Activated T-cell treated with anti-CD3 and anti-CD28 coated beads, Interleukin-2, amount 50 U/mL, for 4 hours (primary cell): ENCODE measurements at places on chromosomes 6 and 20. TPM values are rescaled to one million over a fixed set of nuclear protein-coding genes. Genes with fewer than 3 reads are reported as not detected.

DNA sequence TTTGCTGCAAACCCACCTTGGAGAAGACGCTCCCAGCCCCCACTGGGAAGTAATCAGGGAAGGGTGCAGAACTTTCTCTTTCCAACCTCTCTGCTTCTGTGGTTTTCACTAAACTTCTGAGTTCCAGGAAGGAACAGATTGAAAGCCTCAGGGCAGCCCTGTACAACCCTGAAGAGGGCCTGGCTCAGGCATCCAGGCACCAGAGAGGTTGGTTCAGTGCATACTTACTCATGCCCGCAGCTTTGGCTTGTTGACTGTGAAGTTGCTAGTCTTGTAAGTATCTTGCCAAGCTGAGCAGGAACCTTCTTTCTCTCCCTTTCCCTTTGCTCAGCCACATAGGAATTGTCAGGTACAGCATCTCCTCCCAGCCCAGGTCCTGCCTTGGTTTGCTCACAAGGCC is 272.2 kb upstream of the FOXQ1 start:
- DNase-seq, result no peak

ADGRF4 gene
- not detected for total RNA-seq

GRCh38 chr20:49043000-49043399 is 3.1 kb upstream of the CSE1L start:
- DNase-seq, result no peak

DNA sequence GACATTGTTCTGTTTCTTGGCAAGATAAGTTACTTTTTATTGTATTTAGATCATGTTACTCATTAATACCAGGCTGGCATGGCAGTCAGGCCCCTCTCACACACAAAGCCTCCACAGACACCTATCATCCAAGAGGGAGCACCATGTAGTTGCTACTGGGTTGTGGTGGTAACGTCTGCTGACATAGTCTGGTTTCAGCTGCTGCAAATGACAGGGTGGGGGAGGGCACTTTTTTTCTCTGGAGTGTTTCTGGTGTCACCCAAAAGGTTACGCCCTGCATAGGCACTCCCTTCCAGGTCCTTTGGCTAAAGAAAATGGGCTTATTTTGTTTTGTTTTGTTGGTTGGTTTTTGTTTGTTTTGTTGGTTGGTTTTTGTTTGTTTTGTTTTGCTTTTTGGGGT is 236.4 kb upstream of the RIMS1 start:
- DNase-seq, result no peak

COQ3 gene
- 18.3 TPM for total RNA-seq

DNA sequence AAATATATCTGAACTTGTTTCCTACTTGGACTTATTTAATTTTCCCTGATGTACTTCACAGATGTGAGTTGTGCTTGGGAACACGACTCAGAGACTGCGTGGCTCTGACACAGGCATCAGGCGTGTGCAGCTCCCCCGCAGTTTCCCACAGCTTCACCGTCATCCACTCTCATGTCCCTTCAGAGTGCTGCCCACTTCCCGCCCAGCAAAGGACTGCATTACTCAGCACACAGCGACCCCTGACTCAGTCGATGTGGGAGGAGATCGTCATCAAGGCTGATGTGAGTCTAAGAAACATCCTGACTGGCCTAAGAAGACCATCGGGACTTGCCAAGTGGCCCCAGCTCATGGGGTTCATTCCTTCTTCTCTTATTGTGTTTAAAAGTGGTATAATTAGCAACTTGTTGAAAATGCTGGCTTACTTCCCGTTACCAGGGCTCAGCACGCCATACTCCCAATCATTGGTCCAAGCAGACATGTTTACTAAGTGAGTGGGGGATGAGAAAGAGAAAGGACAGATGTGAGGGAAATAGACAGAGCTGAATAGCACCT is 539.4 kb upstream of the JARID2 start:
- DNase-seq, result peak; percentile 60

C4B gene
- total RNA-seq, result 5.2 TPM

DNA sequence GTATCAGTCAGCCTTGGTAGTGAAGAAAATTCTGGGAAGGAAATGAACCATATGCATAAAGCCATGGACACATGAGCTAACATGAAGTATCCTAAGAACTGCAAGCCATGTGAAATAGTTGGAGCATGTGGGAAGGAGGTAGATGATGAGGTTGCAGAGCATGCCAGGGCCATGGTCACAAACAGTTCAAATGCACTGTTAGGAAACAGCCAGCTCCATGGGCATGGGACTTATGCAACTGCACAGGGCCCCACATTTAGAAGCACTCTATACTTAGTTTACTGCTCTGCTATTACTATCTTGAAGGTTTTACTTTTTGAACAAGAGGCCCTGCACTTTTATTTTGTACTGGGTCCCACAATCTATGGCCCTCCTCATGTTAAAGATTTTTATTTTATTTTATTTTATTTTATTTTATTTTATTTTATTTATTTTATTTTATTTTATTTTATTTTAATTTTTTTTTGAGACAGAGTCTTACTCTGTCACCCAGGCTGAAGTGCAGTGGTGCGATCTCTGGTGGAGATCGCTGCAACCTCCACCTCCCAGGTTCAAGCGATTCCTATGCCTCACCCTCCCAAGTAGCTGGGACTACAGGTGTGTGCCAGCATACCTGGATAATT is 169.1 kb downstream of the IBTK start:
- DNase-seq, result no peak

GRCh38 chr6:17442196-17442595 is 48.8 kb downstream of the CAP2 start:
- DNase-seq, result no peak

- DNase-seq, result no peak
Observed at GRCh38 chr6:170084166-170084730, 206.6 kb downstream of the DLL1 start.

DNA sequence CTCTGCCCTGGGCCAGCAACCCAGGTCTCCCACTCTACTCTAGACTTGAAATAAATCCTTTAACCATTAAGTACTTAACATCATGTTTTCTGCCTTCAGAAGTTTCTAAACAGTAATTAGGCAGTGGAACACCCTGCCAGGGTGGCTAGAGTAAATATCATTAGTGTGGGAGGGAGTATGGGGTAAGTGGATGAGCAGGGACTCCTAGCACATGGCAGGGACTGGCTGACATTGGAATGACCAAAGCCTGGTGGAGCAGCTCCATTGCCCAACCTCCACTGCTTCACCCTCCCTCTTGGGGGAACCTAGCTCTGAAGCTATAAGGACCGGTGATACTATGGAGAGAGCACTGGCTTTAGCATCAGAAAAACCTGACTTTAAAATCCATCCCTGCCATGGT is 167.1 kb downstream of the MAFB start:
- DNase-seq, result no peak

HUS1B gene
- total RNA-seq, result 1.8 TPM

DNA sequence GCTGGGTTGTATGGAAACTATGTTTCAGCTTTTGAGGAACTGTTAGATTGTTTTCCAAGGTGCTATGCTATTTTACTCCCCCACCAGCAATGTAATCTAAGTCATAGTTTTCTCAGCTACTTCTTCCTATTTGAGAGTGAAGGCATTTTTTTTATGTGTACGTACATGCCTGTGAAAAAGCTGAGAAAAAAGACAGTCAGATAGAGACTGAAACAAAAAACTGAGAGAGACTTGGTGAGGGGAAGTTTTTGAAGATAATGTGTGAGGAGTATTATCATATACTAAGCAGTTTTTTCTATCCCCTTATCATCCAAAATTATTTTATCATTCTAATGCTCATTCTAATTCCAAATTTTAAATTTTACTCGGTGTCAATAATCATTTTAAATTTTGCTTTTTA is 780.0 kb downstream of the BCKDHB start:
- no peak for DNase-seq

DNA sequence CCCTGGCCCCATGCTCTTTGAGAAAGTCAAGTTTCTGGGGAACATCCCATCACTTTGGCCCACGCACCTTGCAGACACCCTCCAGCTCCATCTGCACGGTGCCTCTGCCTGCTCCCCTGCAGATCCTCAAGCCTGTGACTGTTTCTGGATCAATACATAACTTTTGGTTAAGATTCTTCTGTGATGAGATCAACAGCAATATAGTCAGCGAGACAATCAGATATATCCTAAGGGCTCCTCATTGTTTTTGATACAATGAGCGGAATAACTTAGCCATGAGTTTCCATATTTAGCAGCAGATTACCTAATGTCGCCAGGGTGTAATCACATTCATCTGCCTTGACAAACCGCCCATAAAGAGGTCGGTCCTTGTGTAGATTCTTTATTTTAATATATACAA is 109.3 kb upstream of the MTHFD1L start:
- no peak for DNase-seq

GRCh38 chr6:148611213-148611612 is 135.6 kb upstream of the UST start:
- DNase-seq, result no peak

ALDH5A1 gene
- 12.4 TPM for total RNA-seq

GRCh38 chr6:116446399-116446798 is 14.8 kb upstream of the CALHM6 start:
- DNase-seq, result no peak

- peak; percentile 33 for DNase-seq
Observed at GRCh38 chr20:33914919-33915318, 78.8 kb upstream of the RALY start.

TFAP2C gene
- total RNA-seq, result not detected

DNA sequence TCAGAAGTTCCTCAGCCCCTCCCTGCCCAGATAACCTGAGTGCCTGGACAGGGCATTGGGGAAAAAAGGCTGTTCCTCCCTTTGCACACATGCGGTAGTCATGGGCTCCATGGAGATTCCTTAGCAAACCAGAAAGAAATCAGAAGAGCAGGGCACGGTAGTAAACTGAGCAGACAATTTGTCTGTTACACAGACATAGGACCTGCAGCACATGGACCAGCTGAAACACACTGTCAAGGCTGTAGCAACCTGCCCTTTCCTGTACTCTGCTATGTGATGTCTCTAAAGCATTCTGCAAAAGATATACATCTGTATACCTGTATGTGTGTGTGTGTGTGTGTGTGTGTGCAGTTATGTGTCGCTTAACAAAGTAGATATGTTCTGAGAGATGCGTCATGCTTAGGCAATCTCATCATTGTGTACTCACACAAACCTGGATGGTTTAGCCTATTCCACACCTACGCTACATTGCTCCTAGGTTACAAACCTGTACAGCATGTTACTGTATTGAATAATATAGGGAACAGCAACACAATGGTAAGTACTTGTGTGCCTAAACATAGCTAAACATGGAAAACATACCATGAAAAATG is 44.4 kb upstream of the BMP5 start:
- no peak for DNase-seq

GRCh38 chr6:155093430-155093829 is 98.3 kb downstream of the TIAM2 start:
- peak; percentile 18 for DNase-seq

DNA sequence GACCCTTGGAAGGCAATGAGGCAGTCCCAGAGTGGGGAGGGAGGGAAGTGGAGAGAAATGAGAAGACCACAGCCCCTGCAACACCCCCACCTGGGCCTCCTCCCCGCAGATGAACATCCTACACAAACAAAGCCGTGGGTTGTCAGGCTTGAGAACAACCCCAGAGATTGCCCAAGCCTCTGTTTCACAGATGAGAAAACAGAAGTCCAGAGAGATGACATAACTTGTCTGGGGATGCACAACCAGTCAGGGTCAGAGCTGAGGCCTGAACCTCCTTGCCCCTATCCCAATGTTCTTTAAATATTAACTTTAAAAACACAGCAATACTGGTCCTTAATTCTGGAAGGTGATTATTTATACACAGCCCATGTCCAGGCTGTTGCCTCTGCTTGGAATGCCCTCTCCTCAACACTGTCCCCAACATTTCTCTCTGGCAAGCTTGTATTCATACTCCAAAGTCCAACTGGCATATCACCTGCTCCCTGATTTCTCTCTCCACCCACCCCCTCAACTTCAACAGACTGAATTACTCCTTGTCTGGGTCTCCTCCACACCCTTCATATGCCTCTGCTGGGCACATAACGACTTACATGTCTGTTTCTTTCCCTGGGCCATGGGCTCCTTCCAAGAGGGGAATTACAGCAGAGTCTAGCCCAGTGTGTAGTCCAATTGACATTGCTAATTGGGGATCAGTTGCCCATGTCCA is 135.5 kb upstream of the LRFN2 start:
- DNase-seq, result no peak

DNA sequence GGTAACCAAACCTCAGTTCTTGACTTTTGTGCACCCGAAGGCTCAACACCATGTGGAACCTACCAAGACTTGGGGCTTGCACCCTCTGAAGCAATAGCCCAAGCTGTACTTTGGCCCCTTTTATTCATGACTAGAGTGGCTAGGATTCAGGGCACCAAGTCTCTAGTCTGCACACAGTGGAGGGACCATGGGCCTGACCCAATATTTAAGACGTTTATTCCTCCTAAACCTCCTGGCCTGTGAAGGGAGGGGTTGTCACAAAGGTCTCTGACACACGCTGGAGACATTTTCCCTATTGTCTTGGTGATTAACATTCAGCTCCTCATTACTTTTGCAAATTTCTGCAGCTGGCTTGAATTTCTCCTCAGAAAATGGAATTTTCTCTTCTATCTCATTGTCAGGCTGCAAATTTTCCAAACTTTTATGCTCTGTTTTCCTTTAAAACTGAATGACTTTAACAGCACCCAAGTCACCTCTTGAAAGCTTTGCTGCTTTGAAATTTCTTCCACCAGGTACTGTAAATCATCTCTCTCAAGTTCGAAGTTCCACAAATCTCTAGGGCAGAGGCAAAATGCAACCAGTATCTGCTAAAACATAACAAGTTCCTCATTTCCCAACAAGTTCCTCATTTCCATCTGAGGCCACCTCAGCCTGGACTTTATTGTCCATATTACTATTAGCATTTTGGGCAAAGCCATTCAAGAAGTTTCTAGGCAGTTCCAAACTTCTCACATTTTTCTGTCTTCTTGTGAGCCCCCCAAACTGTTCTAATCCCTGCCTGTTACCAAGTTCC is 481.4 kb upstream of the BTBD3 start:
- no peak for DNase-seq

- peak; percentile 14 for DNase-seq
Observed at GRCh38 chr6:2209226-2209809, 36.1 kb downstream of the GMDS start.

DNA sequence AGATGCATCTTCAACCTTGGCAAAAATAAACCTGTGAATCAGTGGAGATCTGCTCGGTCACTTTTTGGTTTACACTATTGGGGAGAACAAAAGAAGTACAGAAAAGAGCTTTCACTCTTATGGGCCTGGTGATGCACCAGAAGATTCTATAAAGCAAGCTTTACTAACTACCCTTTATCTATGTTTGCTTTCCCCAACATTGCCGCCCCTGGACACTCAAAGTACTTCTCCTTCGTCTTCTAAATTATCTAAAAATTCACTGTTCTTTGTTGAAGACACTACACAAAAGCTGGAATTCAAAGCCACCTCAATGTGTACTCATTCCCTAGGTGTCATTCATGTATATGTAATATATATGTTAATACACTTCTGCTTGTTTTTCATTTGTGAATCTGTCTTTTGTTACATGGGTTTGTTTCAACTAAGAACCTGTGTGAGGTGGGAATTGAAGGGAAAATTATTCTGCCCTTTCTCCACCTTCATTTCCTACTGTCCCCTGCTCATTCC is 97.9 kb upstream of the BTN3A2 start:
- no peak for DNase-seq

- no peak for DNase-seq
Observed at GRCh38 chr20:51461306-51461705, 81.2 kb downstream of the NFATC2 start.
